ENCODE measurements at places on chromosomes 11 and 22.
A peak's percentile ranks its signal among the peaks of the same experiment; 100 is the strongest.

GRCh38 chr11:91860661-91861060 lies 364.0 kb upstream of the FAT3 start:
- DNase-seq: no peak

- no peak for DNase-seq
Observed at GRCh38 chr11:19101796-19102520, 15.0 kb upstream of the ZDHHC13 start.

DNA sequence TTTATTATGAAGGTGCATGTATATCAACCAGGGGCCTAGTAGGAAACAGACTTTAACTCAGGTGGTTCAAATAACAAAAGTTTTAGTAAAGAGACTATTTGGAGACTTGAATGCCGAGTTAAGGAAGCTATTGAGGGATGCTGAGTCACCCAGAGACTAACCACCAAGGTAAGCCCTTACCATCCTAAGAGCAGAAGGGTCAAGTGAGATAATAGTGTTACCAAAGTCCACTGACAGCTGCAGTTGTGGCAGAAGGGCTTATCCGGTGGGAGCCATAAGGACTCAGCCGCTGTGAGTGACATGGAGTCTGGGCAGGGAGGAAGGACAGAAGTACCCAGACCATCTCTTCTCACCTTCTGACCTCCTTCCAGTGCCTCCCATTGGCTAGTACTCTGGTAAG lies 134.0 kb downstream of the INSC start:
- DNase-seq: no peak

GRCh38 chr11:69178819-69179482 lies 23.2 kb downstream of the SMIM38 start:
- no peak for DNase-seq

GRCh38 chr11:83046621-83047172 lies 25.0 kb downstream of the RAB30 start:
- peak; percentile 39 for DNase-seq

DNA sequence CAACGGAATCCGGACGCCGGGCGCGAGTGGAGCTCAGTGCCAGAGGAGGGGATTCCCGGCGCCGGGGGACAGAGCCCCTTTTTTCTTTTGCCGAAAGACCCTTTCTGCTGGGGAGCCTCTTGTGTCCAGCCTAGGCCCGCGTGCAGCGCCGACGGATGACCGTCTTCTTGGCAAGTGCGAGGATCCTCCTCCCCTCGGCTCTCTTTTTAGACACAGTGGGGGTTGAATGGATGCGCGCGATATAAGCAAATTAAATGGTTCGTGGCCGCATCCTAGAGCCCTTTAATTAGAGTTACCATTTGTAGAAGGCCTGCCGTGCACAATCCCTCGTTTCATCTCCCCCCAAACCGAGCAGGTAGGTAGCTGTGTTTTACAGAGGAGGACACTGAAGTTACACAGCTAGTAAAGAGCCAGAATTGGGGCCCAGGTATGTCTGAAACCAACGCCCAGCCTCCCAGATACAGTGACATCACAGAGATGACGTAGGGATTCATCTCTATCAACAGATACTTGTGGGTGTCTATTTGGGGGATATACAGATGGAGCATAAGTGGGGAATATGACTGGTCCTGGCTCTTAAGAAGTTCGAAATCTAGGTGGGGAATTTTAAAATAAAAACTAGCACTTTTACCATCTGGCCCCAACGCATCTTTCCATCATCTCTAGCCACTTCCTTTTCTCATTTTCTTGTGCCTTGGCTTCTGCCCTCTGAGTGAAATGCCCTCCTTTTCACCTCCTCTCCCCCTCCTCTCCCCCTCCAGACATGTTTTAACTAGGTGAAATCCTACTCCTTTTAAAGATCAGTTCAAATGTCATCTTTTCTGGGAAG lies 875 bp downstream of the TCP11L1 start:
- DNase-seq: peak; percentile 47

DNA sequence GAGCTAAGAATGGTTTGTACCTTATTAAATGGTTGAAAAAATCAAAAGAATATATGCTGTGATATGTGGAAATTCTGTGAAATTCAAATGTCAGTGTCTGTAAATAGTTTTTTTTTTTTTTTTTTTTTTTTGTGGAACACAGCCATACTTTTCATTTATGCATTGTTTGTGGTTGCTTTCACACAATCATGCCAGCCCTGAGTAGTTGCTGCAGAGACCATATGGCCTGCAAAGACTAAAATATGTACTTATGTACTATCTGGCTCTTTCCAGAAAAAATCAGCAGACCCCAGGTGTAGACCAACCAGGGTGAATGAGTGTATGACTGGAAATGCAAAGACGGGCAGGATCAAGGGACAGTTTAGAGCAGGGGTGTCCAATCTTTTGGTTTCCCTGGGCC lies 98.3 kb downstream of the PTPRJ start:
- peak; percentile 43 for DNase-seq

GRCh38 chr22:44410451-44410991 lies 87.5 kb downstream of the RTL6 start:
- no peak for DNase-seq

DNA sequence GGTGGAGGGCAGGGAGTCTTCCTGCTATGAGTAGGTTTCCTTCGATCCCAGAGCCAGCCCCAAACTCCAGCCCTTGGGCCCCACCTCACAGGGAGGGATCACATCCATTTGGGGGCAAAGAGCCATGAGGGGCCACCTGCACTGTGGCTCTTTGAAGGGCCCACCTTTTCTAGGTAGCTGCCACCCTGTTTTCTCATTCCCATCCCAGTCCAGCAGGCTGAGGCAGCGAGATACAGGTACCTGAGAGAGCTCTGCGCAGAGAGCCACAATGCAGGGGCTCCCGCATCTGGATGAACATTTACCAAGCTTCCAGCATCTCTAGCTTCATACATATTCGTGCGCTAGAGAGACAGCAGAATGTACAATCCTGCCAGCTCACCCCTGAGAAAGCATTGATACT lies 16.3 kb downstream of the FXYD6 start:
- DNase-seq: no peak

DNA sequence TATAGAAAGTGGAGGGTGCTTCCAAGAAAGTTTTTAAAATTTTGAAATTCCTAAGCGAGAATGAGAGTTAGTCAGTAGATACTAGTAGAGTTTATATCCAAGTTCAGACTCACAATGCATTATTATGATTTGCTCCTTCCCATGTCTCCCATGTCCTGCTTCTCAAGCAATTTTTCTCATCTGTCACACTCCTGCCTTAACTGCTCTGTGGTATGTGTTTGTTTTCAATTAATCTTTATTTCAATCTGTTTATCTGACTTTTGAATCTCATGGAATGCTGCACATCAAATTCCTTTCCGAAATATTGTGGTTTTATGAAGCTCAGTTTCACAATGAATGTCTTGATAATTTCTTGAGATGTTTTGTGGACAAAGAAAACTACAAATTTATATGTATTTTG lies 18.1 kb downstream of the THY1 start:
- no peak for DNase-seq

DNA sequence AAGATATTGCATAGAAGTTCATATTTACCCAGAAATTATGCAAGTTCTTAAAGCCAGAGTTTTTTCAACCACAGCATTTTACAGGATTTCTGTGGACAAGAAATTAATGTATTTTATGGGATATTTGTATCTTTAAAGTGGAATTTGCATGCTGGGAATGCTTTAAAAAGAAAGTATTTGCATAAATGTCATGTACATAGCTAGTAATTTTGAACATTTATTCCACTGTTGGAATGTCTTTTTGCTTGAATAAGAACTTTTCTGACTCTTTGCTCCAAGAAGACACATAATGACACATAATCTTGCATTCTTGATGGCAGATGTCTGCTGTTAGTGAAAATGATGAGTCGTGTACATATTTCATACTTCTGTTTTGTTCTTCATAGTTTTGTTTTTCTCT lies 66.6 kb downstream of the ATXN10 start:
- DNase-seq: no peak

GRCh38 chr11:33290319-33290718 lies 33.1 kb downstream of the HIPK3 start:
- no peak for DNase-seq

DNA sequence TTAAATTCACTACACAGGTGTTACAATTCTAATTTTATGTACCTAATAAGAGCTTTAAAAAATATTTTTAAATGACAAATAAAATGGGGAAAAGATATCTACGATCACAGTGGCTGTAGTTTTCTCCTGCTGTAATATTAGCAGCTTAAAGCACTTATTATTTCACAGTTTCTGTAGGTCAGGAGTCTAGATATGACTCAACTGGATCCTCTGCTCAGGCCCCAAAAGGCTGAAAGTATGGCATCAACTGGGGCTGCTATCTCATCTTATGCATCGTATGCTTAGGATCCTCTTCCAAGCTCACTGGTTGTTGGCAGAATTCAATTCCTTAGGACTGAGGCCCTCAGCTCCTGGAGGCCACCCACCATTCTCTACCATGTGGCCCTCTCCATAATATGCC lies 12.8 kb downstream of the FBXO3 start:
- no peak for DNase-seq

DNA sequence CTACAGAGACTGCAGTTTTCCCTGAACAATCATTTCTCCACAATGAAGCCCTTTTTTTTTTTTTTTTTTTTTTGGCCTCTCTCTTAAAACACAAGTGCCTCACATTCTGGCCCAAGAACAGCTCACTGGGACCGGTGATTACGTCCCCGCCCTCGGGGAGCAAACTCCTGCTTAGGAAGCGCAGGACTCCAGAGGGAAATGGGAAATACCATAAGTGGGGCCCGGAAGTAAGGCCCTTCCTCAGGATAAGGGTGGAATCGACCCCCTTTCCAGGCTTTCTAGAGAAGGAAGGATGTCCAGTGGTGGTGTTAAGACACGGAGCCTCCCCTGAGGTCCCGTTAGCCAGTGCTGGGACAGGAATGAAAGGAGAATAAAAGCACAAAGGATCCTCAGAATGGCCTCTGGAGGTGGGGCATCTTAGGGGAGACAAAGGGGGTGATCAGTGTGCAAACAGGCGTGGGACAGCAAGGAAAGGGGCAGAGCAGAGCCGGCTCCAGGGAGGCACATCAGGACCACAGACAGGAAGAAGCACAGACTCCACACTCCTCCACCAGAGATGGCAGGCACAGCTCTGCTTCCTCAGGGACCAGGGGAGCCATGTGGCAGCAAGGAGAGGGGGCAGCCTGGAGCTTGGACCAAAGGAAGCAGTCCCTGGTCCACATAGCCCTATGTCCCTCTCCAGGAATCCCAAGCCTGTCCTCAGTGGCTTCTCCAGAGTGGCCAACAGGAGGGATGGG lies 61.3 kb downstream of the CHST1 start:
- DNase-seq: no peak

DNA sequence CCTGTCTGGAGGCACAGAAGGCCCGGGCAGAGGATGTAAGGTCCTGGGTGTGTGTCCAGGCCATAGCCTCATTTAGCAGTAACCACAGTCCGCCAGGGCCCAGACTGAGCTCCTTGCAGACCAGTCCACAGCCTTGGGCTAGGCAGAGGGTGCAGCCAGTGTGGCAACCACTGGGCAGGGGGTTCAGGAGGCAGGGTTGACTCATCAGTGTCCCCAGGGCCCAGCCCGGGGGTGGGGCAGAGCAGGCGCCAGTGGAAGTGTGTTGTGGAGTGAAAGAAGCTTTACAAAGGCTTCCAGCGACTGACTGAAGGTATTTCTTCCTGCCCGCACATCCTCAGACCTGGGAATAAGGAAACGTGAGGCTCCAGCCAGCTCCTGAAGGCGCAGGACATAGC lies 27.7 kb upstream of the WNT11 start:
- DNase-seq: peak; percentile 47

DNA sequence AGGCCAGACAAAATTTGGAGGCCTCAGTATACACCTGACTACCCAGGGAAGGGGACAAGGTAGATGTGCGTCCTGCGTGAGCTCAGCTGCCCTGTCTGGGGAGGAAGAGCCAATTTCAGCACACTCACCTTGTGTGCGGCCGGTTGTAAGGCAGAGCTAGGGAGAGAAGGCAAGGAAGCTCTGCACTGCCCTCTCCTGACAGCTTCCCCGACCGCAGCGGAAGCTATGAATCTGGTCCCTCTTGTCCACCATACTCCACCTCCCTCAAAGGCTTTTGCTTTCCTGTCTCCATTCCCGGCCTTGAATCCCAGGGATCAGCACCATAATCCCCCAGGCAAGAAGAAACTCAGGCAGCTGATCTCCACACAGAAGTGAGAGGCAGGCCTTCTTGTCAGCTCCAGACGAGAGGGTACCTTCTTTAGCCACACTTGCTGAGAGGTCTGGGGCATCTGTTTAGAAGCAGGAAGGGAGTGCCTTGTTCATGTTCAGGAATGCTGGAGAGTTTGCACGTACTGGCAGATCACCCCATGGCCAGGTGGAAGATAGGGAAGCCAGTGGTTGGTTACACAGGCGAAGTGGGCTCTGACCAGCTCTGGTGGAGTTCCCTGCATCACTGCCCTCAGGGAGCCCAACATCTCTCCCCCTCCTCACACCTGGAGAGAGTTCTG lies 62.5 kb downstream of the FEZ1 start:
- DNase-seq: peak; percentile 61

- peak; percentile 85 for DNase-seq
Observed at GRCh38 chr11:1557904-1558774, 13.9 kb downstream of the DUSP8 start.

DNA sequence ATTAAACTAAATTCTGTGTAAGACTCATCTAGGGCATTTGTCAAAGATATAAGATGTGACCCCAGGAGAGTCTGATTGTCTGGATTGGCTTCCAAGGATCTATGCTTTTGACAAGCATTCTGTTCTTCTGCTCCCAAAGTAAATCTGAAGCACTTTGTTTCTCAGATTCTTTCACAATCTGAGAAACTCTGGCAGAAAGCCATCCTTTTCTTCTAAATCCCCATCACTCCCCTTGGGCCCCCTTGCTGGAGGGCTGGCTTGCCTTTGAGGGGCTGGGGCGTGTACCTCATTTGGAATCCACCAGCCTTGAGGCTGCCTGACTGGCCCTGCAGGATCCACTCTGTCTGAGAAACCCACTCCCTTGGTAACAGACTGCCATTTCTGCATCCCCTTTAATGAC lies 173.5 kb upstream of the CTSC start:
- no peak for DNase-seq

DNA sequence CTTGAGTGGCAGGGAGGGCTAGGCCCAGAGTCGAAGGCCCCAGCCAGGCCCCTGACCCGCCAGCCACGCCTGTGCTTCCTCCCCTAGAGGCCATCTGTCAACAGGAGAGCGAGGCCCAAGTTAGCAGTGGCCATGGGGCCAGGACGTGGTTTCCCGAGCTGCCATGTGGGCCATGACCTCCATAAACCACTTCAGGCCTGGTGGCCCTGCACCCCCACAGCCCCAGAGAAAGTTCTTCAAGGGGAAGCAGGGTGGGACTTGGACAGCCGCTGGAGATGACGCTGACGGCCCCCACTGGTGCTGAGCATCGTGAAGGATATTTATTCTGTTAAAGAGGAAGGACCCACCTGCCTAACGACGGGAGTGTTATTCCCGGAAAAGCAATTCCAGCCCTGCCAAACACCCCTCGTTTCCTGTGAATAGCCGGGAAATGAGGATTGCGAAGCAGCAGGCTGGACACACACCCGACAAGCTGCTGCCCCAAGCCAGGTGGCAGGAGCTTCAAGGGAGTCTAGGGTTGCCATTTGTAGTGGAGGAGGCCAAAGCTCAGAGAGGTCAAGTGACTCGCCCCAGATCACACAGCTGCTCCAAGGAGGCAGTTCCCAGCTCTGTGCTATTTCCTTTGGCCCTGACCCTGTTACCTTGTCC lies 12.8 kb downstream of the PRR5 start:
- no peak for DNase-seq

GRCh38 chr11:65150509-65151299 lies 16.4 kb upstream of the SYVN1 start:
- DNase-seq: peak; percentile 88

All from cardiac fibroblast (primary cell).